ENCODE measurements at places on chromosomes 12 and 14. TPM values are rescaled to one million over a fixed set of nuclear protein-coding genes. Genes with fewer than 3 reads are reported as not detected.

- no peaks in the 10 kb centered on the region for H3K27me3 ChIP-seq
- peaks cover 24% of the 10 kb centered on the region for H3K4me1 ChIP-seq
- peak overlapping the region; percentile 67 for H3K27ac ChIP-seq
- peak overlapping the region; percentile 63 for H3K4me3 ChIP-seq
Measured at GRCh38 chr12:123474485-123475245, 16.7 kb downstream of the SNRNP35 start.

DNA sequence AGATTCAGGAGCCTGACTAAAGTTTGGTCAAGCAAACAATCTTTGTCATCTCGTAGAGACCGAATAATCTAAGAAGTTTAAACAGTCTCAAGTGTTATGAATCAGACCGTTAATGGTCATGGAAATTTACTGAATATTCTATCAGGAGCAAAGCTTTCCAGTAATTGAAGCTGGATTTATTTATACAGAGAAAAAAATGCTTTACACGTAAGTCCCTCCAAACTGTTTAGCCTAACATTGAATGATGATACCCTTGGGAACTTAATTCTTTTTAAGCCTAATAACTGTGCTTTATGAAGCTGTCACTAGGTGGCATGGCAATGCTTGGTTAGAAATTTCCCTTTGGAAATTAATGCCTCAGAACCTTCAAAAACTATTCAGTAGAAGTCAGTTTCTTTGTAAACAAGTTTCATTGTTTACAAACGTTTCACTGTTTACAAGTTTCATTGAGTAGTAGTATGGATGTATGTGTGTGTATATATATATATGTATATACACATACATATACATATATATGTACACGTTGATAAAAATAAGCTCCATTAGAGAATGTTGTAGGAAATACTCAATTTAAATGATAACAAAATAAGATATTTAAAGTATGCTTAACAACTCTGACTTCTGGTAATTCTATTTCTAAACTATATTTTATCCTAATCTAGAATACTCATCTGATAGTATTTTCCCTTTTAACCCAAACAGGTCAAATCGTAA, 32.1 kb downstream of the DEPDC4 start:
- H3K36me3 ChIP-seq = no peaks in the 10 kb centered on the region
- H3K27ac ChIP-seq = no peak overlapping the region
- no peaks in the 10 kb centered on the region for H3K27me3 ChIP-seq
- no peak overlapping the region for H3K4me3 ChIP-seq
- DNase-seq = no peak
- no peaks in the 10 kb centered on the region for H3K4me1 ChIP-seq

DNA sequence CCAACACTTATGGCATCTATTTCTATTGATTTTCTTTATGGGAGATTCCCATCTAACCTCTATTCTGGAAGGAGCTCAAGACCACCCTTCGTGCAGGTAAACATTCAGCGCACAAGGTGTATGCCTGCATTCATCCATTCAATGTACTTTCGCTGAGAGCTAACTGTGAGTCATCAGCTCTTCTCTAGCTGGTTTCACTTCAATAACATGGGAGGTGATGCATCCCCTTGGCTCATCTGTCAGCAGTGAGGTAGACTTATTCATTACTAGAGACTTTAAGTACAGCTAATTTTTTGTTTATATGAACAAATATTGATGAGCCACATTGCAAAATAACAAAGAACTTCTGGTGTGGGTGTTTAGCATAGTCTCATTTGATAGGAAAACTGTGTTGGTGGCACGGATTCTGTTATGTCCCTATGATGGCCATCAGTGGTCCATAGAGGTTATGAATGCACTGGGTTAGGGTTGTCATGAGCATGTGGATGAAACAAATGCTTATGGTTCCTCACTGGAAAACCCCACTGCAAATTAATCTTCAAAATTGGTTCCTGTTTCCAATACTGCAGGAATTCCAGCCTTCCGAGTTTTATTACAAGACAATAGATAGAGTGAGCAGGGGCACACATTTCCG, 1151.0 kb downstream of the BCL11B start:
- no peak for DNase-seq
- H3K36me3 ChIP-seq = no peaks in the 10 kb centered on the region
- H3K4me3 ChIP-seq = no peak overlapping the region
- peaks cover 3% of the 10 kb centered on the region for H3K4me1 ChIP-seq
- H3K27ac ChIP-seq = no peak overlapping the region

Gene SLC38A6
- total RNA-seq = 13.8 TPM

DNA sequence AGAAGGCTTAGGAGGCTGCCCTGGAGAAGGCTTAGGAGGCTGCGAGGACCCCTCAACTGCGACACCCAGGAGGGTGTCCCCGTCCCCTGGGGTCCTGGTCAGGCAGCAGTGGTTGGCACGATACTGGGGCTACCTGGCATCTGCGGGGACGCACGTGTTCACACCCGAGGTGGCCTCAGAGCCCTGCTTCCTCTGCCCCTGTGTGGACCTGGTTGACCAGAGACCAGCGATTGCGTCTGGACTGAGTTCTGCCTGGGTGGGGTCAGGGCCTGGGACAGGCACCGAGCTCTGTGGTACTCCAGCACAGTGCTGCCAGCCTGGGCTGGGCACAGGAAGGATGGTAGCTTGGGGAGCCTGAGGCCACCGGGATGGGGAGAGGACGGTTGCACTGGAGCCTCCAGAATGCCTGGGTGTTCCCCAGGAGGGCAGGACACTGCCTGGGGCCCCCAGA, 735 bp downstream of the ASPG start:
- H3K36me3 ChIP-seq = no peaks in the 10 kb centered on the region
- DNase-seq = no peak
- no peak overlapping the region for H3K27ac ChIP-seq

GRCh38 chr12:9649532-9649940, 20.0 kb upstream of the CLEC2D start:
- DNase-seq = peak; percentile 49
- H3K4me3 ChIP-seq = peak overlapping the region; percentile 100
- H3K27me3 ChIP-seq = no peaks in the 10 kb centered on the region
- peak overlapping the region; percentile 95 for H3K27ac ChIP-seq

DNA sequence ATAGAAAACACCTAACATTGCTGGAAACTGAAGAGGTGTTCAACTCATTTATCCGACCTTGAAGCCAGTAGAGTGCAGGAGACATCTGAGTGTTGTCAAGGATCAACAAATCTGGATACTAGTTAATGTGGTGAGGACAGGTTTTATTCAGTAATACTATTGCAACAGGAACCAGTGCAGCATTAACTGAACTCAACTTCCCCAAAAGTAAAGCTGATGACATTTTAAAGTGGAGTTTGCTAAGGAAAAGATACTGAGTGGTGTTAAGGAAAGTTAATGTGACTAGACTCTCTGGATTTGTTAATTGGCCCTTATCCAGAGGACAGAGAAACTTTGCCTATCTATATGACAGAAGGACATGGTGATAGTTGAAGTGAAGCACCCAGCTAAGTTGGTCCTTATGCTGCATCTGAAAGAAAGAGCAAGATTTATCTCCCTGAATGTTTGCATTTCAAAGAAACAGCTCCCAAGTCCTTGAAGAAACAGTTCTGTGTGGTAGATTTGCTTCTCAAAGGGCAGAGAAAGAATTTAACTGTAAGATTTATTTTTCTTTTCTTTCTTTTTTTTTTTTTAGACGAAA, 1.2 kb upstream of the CLEC7A start:
- no peak overlapping the region for H3K27ac ChIP-seq
- no peaks in the 10 kb centered on the region for H3K27me3 ChIP-seq
- no peak overlapping the region for H3K4me3 ChIP-seq
- DNase-seq = no peak
- H3K4me1 ChIP-seq = peaks cover 5% of the 10 kb centered on the region
- H3K36me3 ChIP-seq = no peaks in the 10 kb centered on the region

Gene KERA
- total RNA-seq = not detected

Gene CLEC7A
- total RNA-seq = 0.76 TPM

DNA sequence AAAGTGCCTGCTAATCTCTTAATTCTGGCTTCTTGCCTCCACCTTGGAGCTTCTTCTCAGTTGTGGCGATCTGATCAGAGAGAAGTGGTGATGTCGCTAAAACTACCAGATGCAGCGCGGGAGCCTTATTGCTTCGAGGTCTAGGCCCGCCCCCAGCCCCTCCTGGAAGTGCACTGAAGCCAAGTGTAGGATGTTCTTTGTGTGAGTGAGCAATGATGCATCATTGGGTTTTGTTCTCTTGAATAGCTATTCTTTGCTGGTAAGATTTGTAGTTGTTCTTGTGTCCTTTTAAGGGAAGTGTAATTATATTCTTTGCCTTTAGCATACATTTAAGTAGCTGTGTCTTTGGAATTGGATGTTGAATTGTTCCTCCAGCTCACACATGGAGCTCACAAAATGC, 35.8 kb downstream of the MTHFD1 start:
- DNase-seq = no peak
- H3K36me3 ChIP-seq = peaks cover 52% of the 10 kb centered on the region
- no peak overlapping the region for H3K27ac ChIP-seq
- H3K4me3 ChIP-seq = no peak overlapping the region

GRCh38 chr12:130661486-130662255, 54.4 kb downstream of the RIMBP2 start:
- no peaks in the 10 kb centered on the region for H3K36me3 ChIP-seq
- H3K27me3 ChIP-seq = no peaks in the 10 kb centered on the region
- no peaks in the 10 kb centered on the region for H3K4me1 ChIP-seq
- DNase-seq = no peak
- H3K4me3 ChIP-seq = no peak overlapping the region

DNA sequence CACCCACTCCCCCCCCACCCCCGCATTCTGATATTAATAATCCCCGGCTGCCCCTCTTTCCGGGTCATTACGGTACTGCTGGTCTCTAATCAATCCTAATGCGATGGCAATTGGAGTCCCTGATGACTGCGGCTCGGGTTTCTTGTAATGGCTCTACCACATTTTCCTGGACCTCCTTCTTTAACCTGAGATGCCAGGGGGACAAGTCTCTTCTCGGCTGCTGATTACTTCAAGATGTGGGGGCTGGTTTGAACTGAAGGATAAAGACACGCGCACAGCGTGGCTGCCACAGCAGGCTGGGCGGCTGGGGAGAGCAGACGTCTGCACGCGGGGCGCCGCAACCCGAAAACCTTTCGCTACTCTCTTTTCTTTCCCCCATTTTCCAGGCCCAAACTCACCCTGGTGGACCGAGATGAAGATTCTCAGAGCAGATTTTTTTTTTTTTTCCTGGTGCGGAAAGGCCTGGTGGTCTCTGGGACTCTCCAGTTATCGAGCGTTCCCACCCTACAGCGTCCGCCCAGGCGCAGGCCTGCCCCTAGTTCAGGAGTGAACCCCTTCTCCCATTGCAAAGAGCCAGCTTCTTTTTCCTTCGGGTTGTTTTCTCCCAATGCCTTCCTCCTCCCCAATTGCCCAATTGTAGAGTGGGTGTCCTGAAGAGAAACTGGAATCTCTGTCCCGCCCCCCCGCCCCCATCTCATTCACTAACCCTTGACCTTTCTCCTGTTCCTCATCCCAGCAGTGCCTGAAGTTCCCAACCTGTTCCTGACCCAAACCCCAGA, 6.0 kb upstream of the SIX1 start:
- no peak overlapping the region for H3K27ac ChIP-seq
- no peak overlapping the region for H3K4me3 ChIP-seq
- peaks cover 51% of the 10 kb centered on the region for H3K27me3 ChIP-seq
- no peaks in the 10 kb centered on the region for H3K36me3 ChIP-seq
- H3K4me1 ChIP-seq = peaks cover 35% of the 10 kb centered on the region
- DNase-seq = no peak

DNA sequence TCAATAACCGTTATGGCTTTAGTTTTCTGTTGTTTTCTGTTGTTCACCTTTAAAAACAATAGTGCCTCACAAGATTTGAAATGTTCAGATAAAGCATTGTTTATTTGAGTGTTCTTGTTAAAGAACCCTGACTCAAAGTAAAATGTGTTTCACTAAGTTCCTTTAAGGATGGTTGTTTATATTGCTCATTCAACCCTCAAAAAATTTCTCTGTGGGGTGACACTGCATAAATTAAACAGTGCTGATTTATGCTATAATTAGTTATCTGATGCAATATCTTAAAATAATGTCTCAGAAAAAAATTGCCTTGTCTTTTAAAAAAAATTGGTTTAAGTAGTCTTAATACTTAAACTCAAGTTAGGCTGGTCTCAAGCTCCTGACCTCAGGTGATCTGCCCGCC, 775.1 kb downstream of the FLRT2 start:
- H3K36me3 ChIP-seq = no peaks in the 10 kb centered on the region

GRCh38 chr12:1912580-1913376, 5.7 kb downstream of the CACNA2D4 start:
- H3K4me3 ChIP-seq = no peak overlapping the region
- no peaks in the 10 kb centered on the region for H3K27me3 ChIP-seq
- H3K36me3 ChIP-seq = no peaks in the 10 kb centered on the region
- no peak for DNase-seq
- no peak overlapping the region for H3K27ac ChIP-seq

Gene SLC7A8
- not detected for total RNA-seq

Data from CD4-positive, CD25-positive, alpha-beta regulatory T cell (primary cell).